Stimulated activated CD8-positive, alpha-beta memory T cell treated with anti-CD3 and anti-CD28 coated beads, Interleukin-7, amount 100 ng/mL, for 1 hour (primary cell): ENCODE measurements at places on chromosomes 5 and 9.

DNA sequence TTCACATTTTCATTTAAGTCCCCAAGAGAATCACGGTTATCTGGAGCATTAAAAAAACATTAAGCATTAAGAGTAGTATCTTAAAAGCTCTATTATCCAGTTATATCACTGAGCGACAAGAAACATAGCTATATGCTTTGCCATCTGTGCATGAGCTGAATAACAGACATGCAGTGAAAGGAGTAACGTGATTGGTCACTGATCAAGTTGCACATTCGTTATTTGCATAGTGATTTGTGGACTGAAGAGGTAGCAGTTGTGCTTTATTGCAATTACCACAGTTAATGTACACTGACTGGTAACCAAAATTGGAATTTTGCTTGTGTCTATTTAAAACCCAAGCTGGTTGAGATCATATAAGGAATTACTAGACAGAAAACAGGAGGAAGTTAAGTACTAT lies 107.4 kb downstream of the MCTP1 start:
- no peak for DNase-seq

- no peak for DNase-seq
These were observed 91.6 kb downstream of the NFIB start for GRCh38 chr9:14222149-14222835.

DNA sequence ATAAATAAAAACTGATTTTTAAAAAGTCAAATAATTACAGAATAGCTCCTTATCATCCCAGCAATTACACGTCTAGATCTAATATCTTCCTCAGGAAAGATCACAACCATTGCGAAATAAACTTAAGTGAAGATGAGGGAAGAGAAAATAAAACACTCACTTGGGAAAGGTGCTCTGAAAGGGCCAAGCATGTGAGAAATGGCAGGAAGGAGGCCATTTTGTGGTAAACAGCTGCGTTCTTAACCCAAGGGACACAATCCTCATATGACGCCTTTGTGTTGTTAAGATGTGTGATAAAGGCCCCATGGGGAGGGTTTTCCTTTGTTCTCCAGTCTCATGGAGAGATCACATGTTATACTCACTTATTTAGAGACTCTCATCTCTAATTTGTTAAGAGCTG lies 32.5 kb downstream of the JAKMIP2 start:
- DNase-seq = no peak

DNA sequence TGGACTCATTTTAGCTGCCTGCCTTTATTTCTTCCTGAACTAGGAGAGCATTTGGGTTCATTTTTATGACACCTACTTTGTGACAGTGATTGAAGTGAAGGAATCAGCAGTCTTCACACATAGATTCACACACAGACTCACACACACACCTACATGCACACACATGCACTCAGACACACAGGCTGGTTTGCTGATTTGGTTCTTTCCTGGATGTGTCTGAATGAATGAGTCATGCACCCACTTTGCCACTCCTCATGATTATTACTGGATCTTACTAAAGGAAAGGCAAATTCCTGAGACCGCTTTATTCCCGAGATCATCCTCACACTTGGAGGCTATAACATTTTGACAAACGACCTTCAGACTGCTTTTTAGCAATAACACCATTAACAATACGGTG lies 529.5 kb downstream of the AGTPBP1 start:
- no peak for DNase-seq

- DNase-seq = no peak
These were observed 33.3 kb upstream of the FAT2 start for GRCh38 chr5:151624476-151624875.

GRCh38 chr5:159917994-159918393 lies 1.7 kb downstream of the ADRA1B start:
- no peak for DNase-seq

DNA sequence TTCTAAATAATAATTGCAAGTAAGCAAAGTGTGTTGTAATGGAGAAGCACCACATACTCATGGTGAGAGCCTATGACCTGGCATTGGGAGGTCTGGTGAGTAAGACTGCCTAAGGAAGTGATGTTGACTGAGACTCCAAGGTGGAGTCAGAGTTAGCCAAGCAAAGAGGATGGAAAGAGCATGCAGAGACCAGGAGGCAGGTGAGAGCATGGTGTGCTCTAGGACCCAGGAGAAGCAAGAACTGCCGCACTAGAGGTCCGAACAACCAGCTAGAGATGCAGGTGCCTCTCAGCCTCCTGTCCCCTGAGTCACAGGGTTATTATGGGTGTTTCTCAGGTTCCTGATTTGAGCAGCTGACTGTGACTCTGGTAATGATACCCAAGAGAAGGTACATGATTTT lies 27.3 kb downstream of the ANP32B start:
- DNase-seq = no peak

DNA sequence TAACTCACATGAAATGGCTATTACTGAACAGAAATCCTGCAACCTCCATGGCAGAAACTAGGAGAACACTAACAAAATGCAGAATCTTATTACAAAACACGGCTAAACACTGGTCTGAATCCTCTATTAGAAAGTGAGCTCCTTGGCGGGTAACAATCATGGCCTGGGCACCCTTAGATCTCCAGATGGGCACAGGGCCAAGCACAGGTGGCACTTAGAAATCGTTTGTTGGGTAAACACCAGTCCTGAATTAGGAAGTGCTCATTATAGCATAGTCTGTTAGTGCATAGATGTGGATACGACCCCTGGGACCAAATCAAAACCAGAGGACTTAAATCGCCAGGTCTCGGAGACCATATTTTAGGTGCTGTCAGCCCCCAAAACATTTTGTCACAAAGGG lies 14.4 kb downstream of the VDAC1 start:
- DNase-seq = no peak

DNA sequence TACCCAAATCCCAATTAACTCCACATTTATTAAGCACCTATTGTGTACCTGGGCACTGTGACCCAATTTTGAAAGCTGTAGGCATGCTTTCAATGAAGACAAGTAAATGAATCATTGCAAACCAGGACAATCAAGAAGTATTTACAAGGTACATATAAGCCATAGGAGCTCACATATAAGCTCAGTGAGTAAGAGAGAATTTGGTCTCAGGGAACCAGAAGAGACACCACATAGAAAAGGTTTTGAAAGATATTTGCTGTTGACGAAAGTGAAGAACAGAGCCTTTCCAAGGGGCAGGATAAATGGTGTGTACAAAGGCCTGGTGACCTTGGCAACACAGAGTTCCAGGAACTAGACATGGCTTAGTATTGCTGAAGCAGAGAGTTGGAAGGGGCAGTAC lies 187.6 kb downstream of the CD180 start:
- DNase-seq = no peak

GRCh38 chr5:104139840-104140239 lies 577.3 kb upstream of the NUDT12 start:
- DNase-seq = no peak

- DNase-seq = no peak
These were observed at the start of gene SMIM32 for GRCh38 chr5:136192526-136193321. Gene SMIM32, minus strand, starts transcription at chr5:136193162. Its CDS starts 638 bp downstream, at chr5:136192524.

GRCh38 chr5:131212471-131213021 lies 41.8 kb downstream of the LYRM7 start:
- no peak for DNase-seq

DNA sequence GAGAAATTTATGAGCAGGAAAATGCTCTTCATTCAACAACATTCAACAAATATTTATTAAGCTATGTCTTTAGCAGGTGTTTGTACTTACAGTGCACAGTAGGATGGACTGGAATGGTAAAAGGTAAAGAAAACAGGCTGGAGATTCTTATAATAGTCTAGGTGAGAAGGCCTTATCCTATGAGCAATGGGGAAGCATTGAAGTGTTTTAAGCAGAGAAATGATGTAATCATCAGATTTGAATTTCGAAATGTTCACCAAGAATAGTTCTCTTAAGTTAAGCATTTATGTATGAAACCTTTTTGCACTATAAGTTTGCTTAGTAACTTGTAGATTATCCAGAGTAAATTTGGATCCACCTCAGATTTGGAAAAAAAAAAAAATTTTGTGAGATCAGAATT lies 209.3 kb downstream of the NR3C1 start:
- no peak for DNase-seq

DNA sequence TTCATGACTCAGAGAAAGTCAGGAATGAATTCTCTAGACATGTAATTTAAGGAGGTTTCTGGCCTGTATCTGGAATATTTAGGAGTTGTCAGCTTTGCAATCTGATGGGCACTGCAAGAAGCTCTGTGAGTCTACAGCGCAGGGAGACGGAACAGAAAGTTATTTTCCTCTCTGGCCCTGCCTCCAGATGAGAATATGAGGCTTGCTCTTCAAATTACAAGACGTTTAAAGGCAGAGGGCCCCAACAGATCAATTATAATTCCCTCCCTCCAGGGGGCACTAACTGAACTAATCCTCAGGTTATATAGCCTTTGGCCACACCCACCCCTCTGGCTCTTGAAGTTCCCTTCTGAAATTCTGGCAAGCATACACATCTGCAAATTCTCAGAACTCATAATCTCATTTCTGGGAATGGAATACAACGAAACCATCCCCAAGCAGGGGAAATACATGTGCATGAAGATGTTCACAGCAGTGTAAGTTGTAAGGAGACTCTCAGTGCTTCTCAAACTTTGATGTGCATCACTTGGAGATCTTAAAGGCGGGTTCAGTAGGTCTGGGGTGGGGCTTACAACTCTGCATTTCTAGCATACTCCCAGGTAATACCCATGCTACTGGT lies 307.6 kb downstream of the CWC27 start:
- DNase-seq = peak; percentile 29

DNA sequence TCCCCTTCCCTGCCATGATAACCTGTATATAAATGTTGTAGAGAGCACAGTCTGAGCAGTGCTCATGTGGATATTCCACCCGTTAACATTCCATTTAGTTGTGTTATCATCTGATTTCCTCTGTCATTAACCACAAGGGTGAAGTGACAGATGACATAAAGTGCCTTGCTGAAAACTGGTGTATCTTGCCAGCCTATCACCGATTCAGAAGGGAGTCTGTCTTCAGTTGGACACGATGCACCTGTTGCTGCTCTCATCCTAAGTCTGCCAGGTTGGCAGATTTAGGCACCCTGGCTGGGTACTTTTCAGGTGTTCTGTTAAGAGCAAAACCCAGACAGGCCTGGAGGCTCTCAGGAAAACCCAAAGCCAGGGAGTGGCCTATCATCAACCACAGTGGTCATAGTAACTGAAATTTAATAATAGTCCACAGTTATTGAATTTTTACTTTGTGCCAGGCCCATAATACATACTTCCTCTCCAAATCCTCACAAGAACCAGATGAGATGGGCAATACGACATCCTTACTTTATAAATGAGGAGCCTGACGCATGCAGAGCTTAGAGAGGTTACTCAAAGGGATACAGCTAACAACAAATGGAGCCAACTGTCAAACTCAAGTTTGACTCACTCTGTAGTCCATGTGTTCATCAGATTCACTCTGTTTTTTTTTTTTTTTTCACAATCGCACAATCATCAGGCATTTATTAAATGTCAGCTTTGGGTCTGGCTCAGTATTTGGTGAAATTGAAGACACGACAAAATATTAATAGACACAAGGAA lies 100.7 kb upstream of the SPRY4 start:
- no peak for DNase-seq

- DNase-seq = no peak
These were observed 39.2 kb upstream of the SLC28A3 start for GRCh38 chr9:84379740-84380139.

- DNase-seq = no peak
These were observed 6.8 kb upstream of the TCOF1 start for GRCh38 chr5:150350524-150351344.

DNA sequence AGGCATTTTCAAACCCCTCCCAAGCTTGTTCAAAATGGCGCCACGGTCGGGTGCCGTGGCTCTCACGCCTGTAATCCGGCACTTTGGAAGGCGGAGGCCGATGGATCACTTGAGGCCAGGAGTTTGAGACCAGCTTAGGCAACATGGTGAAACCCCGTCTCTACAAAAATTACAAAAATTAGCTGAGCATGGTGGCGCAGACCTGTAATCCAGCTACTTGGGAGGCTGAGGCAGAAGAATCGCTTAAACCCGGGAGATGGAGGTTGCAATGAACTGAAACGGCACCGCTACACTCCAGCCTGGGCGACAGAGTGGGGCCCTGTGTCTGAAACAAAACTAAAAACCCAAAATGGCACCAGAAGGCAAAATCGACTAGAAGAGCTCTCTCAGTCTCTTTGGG lies 142.0 kb downstream of the MTX3 start:
- no peak for DNase-seq

DNA sequence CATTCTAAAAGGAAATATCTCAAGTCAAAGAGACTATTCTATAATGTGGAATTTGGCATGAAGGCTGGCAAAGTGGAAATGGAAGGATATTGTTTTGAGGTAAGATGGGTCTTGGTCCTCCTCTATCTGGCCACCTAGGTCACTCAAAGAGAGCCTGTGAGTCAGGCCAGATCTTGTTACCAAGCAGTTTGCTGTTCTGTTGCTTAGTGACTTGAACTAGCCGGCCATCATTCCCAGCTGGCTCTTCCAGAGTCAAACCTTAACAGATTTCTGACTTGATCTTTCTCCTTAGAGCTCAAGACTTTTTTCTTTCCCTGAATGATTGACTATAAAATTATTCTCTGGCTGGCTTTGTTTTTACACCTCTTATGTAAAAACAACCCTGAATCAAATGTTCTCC lies 136.1 kb downstream of the PDE4D start:
- no peak for DNase-seq

DNA sequence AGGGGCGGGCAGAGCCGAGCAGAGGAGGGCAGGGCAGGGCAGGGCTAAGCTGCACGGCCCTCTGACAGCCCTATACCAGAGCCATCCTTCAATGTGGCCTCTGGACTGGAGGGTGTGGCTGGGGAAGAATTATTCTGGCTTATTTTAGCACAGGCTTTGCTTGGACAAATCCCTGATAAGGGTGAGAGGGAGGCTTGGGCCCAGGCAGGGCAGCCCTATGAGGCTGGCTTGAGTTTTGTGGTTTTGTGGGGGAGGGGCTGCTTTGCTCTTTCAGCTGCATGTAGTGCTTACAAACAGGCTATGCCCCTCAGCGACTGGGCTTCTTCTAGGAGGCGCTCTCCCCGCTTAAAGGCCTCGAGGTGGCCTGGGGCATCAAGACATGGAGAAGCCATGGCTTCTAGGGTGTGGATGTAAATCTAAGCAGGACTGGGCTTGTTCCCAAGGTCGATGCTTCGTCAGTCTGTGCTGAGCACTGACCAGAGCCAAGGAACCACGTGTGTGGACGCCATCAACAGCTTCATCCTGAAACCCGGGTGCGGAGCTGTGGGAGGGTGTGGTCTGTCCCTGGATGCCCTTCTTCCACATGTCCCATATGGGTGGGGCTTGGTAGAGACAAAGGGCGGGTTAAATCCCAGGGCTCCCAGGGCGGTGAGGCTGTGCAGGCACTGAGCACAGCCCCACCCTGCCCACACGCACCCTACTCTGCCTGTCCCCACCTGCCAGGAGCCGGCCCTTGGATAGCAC lies 45.7 kb upstream of the IPPK start:
- no peak for DNase-seq

- DNase-seq = no peak
These were observed 381.2 kb downstream of the KIF4B start for GRCh38 chr5:155394727-155395126.

DNA sequence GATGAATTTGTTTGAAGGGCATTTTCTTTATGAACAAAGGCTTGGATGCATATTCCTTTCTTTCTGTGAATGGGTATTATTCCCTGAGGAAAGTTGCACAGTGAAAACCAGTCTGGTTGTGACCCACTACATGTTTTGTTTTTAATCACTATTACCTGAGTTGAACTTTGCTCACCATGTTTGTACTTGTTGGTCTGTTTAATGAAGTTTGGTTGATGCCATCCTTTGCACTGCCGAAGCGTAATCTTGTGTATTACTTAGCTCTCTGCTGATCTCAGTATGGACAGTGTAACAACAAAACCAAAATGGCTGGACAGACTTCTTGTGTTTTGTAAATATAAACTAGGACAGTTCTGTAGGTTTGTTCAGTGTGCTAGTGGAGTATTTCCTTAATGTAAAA lies 38.1 kb downstream of the UGCG start:
- DNase-seq = no peak
